Activated naive CD4-positive, alpha-beta T cell treated with anti-CD3 and anti-CD28 coated beads, Interleukin-2, amount 50 U/mL, for 72 hours (primary cell): ENCODE measurements at places on chromosomes 12 and 14. TPM values are rescaled to one million over a fixed set of nuclear protein-coding genes. Genes with fewer than 3 reads are reported as not detected.
A peak's percentile ranks its signal among the peaks of the same experiment; 100 is the strongest.

The DAD1 gene
- total RNA-seq = 218 TPM

The BATF gene
- 93.6 TPM for total RNA-seq

The KCNC2 gene
- total RNA-seq = not detected

The NR1H4 gene
- not detected for total RNA-seq

The CEBPE gene
- 0.41 TPM for total RNA-seq

The LPAR5 gene
- 5.1 TPM for total RNA-seq

The AQP2 gene
- total RNA-seq = not detected

The KLRK1 gene
- total RNA-seq = 2.8 TPM

DNA sequence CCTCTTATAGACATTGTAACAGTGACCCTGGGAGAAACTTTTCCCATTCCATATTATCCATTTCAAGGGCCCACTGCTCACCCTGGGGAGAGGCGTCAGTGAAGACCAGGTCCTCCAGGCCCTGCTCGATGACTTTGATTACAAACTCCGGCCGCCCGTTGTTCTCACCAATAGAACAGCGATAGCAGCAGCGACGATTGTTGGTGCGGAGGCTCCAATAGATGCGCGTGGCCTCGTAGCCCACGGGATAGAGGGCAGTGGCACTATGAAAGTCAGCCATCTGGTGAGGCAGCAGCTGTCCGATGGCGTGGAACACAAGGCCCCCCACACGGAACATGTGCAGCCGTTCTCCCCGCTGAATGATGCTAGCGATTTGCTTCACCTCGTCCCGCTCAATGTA is 7.5 kb upstream of the PRKAG1 start:
- DNase-seq = no peak

DNA sequence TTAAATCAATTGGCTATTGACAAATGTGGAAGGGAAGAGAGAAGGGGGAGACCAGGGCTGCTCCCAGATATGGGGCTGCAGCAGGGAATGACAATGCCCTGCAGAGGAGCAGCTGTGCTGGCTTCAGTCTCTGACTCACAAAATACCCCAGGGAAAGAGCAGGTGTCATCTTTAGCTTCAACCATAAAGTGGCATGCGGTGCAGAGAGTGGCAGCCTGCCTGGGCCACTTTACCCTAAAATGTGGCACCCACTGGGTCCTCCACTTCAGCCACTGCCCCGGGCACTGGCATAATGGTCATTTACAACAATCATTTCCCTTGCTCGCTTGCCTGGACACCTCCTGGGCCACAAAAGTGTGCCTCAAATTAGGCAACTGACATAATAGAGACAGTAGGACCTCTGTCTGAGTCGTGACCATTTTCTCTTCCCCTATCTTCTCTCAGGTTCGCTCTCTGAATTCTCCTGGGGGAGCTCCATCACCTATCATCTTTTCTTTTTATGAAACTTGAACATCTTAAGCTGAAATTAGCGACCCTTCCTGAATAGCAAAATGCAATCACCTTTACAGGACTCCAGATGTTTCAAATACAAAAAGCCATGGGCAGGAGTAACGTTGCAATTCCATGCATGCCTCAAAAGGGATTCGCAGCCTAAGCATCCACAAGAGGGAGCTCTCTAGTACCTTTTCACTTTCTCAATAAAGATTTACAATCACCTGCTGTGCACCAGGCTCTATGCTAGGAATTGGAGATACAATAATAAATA is 179.9 kb upstream of the ATF7IP start:
- DNase-seq = no peak

- DNase-seq = no peak
Observed at GRCh38 chr14:54777395-54777794, 125.2 kb downstream of the GCH1 start.

GRCh38 chr12:76489737-76490136 is 69.8 kb downstream of the OSBPL8 start:
- no peak for DNase-seq

DNA sequence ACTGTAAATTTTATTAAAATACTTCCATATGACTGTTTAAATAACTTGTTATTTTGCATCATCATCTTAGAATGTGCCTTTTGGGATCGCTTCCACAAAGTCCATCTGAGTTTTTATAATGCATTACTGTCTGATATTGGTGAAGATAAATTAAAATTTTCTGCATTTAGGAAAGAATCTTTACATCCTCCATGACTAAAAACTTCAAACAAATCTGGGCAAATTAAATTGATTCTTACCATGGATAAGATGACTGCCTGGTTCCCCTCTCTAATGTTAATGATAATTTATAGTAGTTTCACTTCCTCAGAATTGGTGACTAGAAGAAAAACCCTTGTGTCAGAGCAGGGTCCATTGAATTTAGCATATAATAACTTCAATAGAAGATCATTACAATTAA is 94.7 kb upstream of the SLC38A4 start:
- no peak for DNase-seq

GRCh38 chr14:104393199-104393897 is 186.2 kb upstream of the C14orf180 start:
- DNase-seq = no peak

- no peak for DNase-seq
Observed at GRCh38 chr12:65308006-65308405, 29.5 kb downstream of the MSRB3 start.

DNA sequence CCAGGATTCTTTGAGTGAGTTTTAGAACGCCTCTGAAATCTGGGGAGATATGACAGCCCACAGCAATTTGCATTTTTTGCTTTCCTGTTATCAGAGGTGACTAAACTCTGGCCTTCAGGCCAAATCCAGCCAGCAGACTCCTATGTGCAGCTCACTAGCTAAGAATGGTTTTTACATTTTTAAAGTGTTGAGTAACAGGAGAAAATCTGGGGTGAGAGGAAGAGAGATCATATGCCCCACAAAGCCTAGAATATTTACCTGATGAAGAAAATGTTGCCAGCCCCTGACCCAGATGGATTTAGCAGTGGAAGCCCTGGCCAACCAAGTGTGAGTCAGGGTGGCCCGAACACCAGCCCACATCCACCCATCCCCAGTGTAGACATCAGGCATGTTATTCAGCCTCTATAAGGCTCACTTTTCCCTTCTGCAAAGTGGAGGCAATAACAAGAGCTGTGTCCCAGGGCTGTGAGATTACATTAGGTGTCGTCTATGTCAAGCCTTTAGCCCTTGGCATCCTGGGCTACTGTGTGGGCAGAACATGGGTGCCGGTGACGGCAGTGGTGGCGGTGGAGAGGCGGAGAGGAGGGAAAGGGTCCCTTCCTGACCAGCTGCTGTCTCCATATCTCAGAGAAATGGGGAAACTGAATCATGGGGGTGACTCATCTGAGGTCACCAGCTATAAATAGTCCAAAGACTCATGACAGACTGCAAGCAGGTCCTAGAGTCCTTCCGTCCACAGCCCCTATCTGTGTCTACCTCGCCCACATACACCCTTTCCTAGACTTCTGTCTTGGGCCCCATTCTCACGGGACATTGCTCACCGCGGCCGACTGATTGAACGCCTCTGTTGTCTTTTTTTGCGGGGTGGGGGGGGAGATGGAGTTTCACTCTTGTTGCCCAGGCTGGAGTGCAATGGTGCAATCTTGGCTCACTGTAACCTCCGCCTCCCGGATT is 32.6 kb upstream of the CD9 start:
- DNase-seq = peak; percentile 67

DNA sequence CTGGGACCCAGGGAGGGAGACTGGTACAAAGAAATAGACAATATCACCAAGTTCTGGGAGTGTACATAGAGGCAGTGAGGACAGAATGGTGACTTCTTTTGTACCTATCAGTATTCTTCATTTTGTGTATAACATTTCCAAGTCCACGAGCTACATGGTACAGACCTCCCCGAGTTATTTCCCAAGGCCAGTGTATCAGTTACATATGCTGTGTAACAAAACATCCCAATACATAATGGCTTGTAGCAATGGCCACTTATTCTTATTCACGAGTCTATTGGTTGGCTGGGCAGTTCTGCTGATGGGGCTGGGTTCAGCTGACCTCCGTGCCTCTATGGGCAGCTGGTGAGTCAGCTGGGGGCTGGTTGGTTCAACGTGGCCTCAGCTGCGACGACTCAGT is 98.7 kb upstream of the RFLNA start:
- DNase-seq = no peak

DNA sequence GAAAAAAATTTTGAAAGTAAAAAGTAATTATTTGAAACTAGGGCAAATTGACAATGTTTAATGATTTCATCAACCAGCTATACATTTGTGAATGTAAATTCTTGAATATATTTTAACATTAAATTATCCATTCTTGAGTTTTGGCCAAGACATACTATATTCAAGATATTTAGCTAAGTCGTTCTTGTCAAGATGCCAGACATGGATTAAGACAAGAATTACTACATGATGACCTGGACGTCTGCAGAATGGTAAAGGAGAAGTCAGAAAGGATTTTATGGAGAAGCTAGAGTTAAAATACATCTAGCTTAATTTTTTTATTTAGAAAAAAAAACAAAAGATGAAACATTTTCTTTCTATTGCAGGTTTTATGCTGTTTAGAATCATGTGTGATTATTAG is 255.8 kb downstream of the TMTC2 start:
- DNase-seq = no peak

- DNase-seq = no peak
Observed at GRCh38 chr12:132423251-132423819, 66.6 kb upstream of the FBRSL1 start.

DNA sequence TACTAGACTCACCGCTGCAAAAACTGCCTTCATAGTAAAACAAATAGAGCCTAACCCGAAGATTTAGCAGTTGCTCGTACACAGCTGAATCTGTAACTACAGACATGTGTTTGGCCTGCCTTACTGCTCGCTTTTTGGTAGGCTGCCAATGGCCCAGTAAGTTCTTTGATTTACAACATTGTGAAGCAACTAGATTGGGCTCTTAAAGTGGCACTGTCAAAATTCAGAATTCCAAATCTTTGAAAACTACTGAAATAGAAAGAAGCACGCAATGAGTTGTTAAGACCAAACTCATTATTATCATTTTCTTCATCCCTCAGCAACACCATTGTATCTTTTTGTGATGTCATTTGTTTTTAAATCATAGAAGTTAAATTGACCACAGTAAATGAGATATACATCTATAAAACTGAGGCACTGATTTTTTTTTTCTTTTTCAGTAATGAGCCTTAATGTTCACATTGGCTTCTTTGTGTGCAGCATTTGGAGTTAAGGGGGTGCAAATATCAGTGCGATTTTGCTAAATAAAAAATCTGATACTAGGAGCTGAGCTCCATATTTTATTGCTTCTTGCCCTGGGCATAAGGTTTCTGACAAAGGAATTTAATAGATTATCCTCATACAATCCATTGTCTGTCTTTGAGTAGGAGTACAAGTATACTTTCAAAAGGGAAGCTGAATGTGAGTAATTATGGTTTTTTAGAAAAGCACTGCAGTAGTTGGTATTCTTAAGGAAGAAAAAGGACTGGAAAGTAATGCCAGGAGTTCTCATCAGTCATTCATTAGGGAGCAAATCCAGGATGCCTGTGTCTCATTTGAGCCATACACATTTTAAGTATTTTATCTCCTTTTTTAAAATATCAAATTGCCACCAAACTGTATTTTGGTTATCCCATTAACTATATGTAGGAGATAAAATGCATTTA is 138.5 kb downstream of the KICS2 start:
- no peak for DNase-seq

GRCh38 chr14:70281939-70282338 is 77.5 kb downstream of the COX16 start:
- DNase-seq = no peak

DNA sequence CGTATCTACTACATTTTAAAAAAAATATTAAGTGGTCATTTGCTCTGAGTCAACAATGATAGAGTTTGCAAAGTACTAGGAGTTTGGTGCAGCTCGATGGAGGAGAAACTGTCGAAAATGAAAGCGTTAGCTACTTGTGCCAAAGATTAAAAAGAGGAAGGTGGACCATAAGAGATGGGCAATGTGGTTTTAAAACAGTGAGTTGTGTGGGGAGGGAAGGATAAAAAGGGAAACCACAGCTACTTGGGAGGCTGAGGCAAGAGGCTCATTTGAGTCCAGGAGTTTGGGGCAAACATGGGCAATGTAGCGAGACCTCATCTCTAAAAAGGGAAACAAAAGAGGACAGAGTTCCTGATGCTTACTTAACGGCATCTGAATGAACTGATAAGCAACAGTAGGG is 18.2 kb upstream of the STRAP start:
- DNase-seq = no peak

DNA sequence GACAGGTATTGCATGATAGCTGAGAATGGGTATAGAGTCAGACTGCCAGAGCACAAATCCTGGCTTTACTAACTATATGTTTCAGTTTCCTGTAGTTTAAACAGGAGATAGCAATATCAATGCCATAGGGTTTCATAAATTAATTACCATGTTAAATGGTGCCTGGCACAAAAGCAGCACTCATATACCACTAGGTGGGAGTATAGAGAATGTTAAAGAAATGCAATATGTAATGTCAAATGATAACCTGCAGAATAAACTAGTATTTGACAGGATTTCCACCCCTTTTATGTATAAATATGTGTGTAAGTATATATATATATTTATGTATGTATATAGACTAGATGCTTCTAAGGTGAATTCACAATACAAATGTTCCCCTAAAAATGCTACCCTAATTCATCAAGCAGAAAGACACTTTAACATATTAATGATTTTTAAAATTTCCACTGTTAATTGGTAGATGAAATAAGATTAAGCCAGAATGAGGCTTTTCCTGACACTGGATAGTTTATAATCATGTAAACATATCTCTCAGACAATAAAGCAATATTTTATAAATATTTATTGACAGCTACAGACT is 8.6 kb downstream of the WDR89 start:
- DNase-seq = no peak

DNA sequence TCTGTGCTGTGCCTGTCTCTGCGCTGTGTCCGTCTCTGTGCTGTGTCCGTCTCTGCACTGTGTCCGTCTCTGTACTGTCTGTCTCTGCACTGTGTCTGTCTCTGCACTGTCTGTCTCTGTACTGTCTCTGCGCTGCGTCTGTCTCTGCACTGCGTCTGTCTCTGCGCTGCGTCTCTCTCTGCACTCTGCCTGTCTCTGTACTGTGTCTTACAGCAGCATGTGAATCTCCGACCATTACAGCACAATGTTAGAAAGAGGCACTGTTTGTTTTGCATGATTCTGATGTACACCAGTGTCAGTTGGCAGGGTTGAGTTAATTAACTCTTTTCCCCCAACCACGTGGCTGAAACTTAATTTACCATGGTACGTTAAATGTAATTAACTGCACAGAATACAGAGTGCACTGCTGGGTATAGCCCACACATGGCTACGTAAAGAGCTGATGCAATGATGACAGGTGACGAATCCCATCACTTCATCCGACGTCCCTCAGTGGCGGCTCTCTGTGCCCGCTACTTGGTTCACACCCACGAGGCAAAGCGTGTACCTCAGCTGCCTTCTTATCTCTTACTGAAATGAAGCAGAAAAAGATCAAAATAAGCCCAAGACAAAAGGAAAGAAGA is 127.7 kb upstream of the SFSWAP start:
- no peak for DNase-seq

DNA sequence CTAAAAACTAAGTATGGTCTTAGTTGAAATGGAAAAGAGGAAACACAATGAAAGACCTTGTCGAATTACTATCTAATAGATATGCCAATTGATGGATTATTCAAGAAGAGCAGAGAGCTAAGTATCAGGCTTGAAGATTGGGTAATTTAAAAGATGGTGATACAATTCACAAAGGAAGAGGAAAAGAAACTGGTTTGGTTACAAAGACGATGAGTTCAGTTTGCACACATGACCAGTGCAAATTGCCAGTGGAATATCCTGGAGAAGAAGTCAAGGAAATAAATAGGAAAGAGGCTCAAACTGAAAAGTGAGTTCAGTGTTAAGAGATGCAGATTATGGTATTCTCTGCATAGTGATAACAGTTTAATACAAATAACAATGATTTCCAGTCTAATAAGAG is 2.5 kb upstream of the RAP1B start:
- DNase-seq = no peak

GRCh38 chr14:55239320-55239719 is 31.9 kb upstream of the FBXO34 start:
- DNase-seq = no peak
